Renal pelvis (tissue), 12 donors: ENCODE measurements at places on chromosomes 1 and 21. TPM values are rescaled to one million over a fixed set of nuclear protein-coding genes. Genes with fewer than 3 reads are reported as not detected.

Gene CXADR
- polyA plus RNA-seq = 28.6 TPM

- no peak for DNase-seq
Measured at GRCh38 chr1:30328100-30328370, 395.4 kb downstream of the MATN1 start.

DNA sequence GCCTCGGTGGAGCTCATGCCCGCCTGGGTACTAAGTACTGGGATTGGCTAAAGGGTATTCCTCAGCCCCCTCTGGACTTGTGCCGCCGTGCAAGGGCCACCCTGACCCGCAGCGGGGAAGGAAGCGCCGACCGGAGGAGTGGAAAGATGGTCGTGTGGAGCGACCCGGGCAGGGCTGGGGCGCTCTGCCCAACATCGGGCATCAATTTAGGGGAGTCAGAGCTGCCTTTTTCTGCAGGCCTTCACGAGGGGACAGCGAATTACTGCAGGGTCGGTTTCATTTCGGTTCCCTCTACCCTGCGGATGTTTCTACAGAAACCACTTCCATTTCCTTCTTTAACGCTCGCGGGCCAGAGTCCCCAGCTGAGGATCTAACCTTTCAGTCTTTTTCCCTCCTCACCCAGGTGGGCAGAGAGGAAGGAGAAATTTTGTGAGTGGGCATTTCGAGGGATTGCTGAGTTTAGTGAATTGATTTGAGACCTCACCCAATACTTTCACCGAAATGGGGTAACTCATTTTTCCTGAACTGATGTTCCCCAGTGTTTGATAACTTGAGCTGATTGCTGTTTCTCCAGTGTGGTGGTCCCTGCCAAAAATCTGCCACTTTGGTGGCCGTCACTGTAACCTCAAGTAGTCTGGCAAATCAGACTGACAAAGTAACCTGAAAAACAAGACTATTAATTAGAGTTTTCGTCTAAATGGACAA is 1.1 kb downstream of the TOR1AIP1 start:
- DNase-seq = no peak

GRCh38 chr1:67983867-67984266 is 66.6 kb downstream of the DIRAS3 start:
- DNase-seq = no peak

Gene IVL
- 0.36 TPM for polyA plus RNA-seq

GRCh38 chr1:115440733-115441132 is 102.7 kb upstream of the NGF start:
- no peak for DNase-seq

DNA sequence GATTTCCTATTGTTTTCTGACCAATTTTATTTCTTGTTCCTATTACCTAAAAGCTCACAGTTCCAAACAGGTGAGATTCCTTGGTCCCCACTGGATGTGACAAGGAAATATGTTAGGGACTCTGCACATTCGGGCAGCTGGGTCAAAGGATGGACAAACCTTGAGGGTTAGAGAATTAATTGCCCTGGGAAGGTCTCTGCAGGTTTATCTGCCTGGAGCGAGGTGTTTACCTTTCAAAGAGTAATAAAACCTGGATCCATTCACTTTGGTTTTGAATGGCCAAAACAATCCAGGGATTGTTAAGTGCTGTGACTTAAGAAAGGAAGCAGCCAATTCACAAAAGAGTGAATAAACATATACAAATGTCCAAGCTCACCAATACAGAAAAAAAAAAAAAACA is 33.6 kb upstream of the RAB4A start:
- no peak for DNase-seq

DNA sequence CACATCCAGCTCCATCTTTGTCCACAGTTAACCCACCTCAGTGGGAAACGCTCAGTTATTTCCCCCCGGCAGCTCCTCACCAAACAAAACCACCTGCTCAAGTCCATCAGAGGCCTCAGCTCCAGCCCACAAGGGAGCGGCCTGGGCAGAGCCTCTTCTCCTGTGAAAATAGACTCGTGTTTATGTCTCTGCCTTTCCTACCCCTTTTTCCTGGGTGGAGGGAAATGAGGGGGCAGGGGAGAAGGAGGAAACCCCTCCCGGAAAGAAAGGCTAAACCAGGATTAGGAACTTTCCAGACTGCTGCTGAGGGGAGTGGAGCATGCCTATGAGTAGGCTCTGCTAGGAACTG is 81.6 kb downstream of the PAX7 start:
- DNase-seq = no peak
